ENCODE measurements at places on chromosomes 5 and 9.

DNA sequence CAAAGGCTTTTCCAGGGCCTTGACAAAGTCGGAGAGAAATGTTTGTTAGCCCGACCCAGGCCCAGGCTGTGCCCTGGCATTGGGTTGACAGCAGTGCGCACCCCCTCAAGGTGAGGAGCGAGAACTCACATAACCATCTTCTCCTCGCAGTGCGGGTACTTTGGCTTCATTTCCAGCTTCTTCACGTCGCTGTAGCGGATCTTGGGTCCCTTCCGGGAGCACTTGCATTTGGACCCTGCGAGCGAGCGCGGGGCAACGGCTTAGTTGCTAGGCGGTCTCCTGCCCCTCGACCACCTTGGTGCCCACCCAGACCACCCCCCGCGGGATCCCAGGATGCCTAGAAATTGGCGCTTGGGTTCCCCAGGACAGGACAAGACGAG lies 496 bp downstream of the CXCL14 start:
- no peak for DNase-seq

DNA sequence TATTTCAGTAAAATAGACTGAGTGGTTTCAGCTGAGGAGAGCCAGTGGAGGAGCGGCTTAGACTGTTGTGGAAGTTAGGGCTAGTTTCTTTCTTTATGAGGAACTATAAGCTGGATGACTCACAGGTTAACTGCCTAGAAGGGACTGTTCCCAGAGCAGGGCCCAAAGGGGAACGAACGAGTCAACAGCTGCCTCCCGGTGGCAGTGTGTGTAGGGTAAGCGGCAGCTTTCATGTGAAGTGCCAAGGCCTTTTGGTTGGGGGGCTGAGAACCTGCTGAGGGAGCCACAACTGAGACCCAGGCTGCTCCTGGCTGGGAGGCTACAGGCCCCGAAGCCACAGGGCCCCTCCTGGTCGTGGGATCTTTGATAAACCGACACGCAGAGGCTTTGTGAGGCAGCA lies 7.0 kb downstream of the SQSTM1 start:
- no peak for DNase-seq

- no peak for DNase-seq
Observed at GRCh38 chr9:14670718-14671117, 22.5 kb downstream of the ZDHHC21 start.

GRCh38 chr5:125660231-125660895 lies 762.8 kb upstream of the GRAMD2B start:
- no peak for DNase-seq

DNA sequence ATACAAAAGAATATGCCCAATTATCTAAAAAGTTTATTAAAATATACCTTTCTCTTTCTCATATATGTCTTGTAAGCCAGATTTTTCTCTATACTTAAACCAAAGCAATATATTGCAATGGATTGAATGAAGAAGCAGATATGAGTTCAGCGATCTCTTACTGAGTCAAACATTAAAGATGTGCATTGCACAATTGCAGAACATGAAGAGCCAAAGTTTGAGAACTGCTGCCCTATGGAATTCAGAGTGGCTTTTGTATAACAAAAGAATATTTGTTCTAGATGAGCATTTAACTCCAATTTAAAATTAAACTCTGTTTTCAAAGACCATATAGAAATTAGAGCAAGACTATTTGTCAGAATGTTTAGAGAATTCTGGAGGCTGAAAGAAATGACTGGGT lies 519.0 kb upstream of the DAB2 start:
- DNase-seq, result no peak

- no peak for DNase-seq
Observed at GRCh38 chr9:84723426-84723825, 53.9 kb downstream of the NTRK2 start.

DNA sequence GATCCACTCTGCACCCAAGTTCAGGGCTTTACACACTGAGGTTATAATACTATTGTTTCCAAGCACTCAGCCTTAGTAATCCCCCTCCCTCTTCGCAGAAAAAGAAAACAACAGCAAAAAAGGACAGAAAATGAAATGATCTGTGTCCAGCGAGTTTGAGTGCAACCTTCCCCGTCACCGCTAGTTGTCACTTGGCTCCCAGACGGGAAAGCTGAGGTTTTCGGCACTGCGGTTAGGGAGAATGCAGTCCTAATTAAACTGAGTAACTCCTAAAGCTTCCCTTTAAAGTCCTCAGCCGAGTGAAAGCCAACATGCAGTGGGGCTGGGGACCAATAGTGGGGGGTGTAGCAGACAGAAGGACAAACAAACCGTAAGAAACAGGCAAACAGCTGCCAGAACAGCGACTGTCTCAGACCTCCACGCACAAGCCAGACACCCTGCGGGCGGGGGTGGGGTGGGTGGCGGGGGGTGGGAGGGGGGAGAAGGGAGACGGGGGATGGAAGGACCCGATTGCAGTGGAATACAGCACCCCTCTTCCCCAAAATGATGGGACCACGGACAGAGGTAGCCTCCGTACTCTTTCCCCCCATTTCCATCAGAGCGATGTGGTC lies 680 bp downstream of the GLRA1 start:
- DNase-seq, result no peak

DNA sequence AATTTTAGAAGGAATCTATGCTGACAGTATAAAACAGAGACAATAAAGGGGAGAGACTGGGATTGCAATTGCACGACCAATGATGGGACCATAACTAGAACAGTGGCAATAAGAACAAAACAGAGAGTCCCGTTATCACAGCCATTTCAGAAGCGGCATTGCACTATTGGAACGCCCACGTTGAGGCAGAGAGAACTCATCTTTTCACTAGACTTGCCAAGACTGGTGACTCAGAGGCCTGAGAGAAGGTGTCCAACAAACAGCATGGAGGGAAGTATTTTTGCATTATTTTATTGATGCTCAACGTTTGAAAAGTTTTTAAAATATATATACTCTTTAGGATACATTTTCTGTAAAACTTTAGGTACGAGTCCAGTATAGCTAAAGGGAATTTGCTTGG lies 737.7 kb downstream of the TLE1 start:
- no peak for DNase-seq

DNA sequence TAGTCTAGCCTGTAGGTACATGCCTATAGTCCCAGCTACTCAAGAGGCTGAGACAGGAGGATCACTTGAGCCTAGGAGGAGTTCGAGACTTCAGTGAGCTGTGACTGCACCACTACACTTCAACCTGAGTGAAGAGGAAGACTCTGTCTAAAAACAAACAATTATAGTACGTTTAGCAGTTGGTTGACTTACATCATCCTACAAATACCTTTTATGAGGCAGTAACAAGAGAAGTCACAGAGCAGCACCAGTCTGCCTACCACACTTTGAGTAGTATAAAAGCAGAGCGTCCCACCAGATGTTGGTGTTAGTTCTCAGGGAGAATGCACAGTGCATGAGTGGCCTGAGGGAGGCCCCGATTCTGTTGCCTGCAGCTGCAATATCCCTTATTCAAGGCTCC lies 16.1 kb downstream of the ZFR start:
- DNase-seq, result no peak

GRCh38 chr9:18768951-18769622 lies 263.9 kb downstream of the SAXO1 start:
- no peak for DNase-seq

DNA sequence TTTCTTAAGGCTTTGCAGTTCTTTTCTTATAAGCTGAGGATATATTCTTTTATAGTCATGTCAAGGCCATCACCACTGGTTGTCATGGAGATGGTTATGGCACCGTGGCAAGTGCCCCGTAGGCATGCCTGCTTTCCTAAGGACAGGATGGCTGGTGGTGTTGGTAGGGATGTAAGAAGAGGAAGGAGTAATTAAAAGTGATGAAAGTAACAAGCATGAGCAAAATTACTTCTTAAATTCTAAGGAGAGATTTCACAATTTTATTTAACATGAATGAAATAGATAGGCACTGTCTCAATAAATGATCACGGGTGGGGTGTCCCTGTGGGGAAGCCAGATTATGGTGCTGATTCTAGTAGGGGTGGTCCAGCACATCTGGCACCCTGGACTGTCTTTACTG lies 290.2 kb upstream of the KLF4 start:
- no peak for DNase-seq

GRCh38 chr5:53557386-53557785 lies 3.1 kb upstream of the NDUFS4 start:
- no peak for DNase-seq

DNA sequence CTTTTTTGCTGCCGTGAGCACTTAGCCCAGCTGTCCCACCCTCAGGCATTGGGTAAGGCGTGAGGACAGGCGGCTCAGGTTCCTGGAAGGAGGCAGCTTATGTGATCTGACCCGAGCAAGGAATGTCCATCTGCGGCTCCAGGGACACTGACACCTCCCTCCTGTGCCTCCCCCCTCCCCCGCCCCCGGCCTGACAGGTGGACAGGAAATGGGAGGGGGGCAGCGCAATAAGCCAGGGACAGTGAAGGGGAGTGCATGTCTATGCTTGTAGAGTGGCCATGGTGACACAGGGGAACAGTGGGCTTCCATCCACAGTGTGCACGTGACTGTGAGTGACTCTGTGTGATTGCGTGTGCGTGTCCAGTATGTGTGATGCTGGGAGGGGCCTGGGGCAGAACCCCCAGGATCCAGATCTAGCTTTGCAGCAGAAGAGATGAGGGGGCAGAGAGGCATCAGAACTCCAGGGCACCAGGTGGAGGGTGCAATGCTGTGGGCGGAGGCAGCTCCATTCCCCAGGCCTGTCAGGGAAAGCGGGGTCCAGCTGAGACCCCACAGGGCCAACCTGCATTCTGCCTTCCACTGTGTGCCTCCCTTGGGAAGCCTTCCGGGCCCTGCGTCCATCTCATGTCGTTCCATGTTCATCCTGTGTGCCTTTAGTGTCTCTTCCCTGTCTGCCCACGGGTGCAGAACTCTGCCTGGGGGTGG lies 30.5 kb downstream of the CNTFR start:
- no peak for DNase-seq

GRCh38 chr5:58998544-58998943 lies 415.7 kb downstream of the RAB3C start:
- DNase-seq, result no peak

GRCh38 chr9:86494644-86495111 lies 140.5 kb upstream of the TUT7 start:
- DNase-seq, result no peak

DNA sequence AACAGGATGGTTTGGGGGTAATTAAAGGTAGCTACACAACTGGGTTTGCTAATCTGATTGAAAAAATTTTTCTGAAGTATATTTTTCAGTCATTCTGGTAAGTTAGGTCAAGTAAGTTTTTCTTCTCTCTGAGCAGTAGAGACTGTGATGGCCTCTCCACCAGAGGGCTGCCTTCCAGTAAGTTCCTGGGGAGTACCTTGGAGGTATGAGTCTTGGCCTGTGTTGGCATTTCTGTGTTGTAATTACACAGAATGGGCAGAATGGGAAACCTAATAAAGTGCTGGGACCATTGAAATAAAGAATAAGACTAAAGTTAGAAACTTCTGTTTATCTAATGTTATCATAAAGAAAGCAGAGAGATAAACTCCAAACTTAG lies 430.8 kb downstream of the ARHGEF28 start:
- DNase-seq, result no peak

DNA sequence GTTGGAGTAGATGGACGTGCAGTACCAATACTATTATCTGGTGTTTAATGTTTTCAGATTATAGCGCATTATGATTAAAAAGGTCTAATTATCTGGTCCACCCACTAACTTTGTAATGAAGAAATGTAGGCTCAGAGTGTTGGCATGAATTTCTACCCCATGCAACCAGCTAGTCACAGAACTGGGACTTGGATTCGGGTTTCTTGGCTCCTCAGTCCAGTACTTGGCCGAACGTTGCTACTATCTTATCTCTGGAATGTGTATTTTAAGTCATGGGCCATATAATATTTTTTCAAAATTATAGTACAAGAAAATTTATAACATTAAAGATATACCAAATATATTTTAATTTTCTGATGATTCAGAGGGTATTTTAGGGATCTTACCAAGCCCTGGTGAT lies 657.5 kb upstream of the DMAC1 start:
- no peak for DNase-seq

- no peak for DNase-seq
Observed at GRCh38 chr9:37430841-37431597, 8.5 kb downstream of the GRHPR start.

DNA sequence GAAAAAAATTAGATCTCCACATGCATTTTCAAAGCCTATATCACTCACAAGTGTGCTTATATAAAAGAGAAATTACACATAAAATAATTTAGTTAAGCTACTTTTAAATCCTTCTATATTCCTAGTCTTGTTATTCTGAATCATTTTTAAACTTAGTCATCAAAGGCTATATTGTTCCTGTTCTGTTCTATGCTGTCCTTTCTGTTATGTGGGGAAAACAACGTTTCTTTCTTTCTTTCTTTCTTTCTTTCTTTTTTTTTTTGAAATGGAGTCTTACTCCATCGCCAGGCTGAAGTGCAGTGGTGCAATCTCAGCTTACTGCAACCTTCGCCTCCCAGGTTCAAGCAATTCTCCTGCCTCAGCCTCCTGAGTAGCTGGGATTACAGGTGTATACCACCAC lies 389.2 kb upstream of the FTMT start:
- DNase-seq, result no peak

DNA sequence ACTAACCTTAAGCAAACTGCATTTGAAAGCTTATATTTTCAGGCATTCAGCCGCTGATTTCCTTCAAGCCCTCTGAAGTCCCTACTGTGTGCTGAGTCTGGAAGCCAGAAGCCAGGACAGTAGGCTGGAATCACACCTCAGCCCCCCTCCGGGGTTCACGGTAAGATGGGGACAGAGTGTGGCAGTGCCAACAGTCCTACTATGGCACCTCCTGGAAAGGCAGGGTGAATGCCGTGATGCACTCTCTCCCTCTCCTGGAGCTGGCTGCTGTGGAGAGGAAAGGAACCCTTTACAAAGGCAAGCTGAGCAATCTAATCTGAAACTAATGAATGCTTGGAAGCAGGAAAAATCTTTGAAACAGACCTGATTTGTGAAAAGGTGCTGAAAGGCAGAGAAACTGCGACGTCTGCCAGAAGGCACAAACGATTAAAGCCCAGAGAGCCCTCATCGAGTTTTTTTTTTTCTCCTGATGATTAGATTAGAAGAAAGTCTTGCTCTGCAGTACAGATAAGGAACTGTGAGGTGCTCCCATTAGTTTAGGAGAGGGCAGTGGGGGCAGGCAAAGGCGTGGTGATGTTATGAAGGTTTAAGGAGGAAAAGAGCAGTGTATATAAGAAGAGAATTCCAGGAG lies 21.0 kb downstream of the ANKH start:
- no peak for DNase-seq

GRCh38 chr9:98099346-98099745 lies 19.7 kb downstream of the TRIM14 start:
- DNase-seq, result no peak

GRCh38 chr9:114033397-114034103 lies 44.5 kb downstream of the AMBP start:
- no peak for DNase-seq

- no peak for DNase-seq
Observed at GRCh38 chr5:34017254-34017653, 9.4 kb upstream of the AMACR start.

DNA sequence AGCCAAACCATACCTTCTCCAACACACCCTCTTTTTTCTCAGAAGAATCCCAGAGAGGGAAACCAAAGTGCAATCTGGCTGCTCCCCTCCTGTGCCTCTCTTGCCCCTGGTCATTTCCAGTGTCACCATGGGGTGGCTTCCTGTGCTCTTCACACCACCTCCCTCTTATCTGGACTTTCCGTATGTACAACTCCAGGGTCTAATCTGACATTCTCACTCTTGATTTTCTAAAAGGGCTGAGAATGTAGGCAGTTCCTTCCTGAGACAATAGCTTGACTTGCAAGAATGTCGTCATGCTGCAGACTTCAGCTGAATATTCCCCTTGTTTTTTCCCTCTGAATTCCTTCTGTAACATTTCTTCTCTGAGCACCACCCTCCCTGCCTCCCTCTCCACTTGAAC lies 110.2 kb downstream of the FBXL7 start:
- DNase-seq, result no peak
